Eye (tissue), 1 donor: ENCODE measurements at places on chromosomes 12 and 14.
A peak's percentile ranks its signal among the peaks of the same experiment; 100 is the strongest.

DNA sequence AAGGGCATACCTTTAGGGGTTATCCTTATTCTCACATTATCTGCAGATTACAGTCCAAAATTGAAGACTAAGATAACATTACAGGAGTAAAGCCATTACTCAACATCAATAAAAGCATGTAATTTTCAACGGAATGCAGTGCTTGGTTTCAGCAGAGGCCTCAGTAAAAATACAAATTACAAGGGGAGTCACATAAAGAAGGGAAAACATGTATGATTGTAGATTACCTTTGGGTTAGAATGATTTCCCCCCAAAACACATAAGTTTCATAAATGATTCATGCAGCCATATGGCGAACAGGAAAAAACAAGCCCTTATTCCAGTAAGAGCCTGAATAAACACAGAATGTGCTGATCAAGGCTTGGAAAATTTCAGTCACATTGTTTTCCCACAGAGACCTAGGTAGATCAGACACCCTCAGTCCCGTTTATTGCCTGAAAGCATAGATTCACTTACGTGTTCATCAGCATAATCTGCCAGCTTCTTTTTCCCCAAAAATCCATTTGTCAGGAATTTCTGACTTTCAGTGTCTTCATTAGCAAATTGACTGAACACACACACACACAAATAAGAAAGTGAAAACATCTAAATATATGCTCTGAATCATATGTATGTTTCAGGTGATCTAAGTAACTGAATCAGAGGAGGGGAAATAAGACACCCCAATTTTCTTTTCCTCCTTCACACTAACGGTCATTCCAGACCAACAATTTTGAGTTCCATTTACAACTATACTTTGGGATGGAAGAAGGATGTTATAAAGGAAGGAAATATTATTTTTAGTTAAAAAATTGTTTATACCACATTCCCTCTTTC lies 37.5 kb downstream of the SLC38A4 start:
- no peak for DNase-seq

- DNase-seq: peak; percentile 91
These were observed at the start of gene CACNB3 for GRCh38 chr12:48817873-48818830. TSS of gene CACNB3 (plus strand) at chr12:48818496. CDS start at chr12:48818930, 434 bp downstream.

GRCh38 chr12:88142610-88142991 lies 494 bp downstream of the TMTC3 start:
- DNase-seq: no peak

- DNase-seq: no peak
These were observed 26.7 kb downstream of the TSPAN11 start for GRCh38 chr12:30953257-30953656.

GRCh38 chr14:96062010-96062409 lies 22.8 kb downstream of the C14orf132 start:
- DNase-seq: no peak

DNA sequence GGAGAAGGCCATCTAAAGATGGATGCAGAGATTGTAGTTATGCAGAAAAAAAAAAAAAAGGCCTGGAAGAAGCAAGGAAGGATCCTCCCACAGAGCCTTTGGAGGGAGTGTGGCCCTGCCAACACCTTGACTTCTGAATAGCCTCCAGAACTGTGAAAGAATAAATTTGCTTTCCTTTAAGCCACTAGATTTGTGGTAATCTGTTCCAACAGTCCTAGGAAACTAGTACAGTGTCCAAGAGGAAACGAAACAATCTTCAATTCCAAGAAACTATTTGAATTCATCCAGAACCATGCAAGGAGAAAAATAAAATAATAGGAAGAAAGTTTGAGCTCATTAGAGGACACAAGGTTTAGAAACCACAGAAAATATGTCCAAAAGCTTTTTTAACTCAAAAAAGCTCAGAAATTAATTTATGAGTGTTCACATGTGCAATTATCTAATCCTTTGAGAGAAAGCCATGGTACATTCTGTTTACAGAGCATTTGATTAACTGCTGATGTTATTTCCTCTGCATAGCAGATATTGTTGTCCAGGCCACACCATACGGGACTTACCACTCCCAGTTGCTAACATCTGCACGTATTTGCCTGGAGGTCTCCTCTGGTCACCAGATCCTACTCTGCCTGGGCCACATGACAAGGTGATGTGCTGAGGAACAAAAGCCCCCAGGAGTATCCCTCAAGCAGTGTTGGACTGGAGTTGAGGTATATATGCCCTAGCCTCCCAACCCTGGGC lies 30.0 kb upstream of the STAB2 start:
- DNase-seq: no peak

DNA sequence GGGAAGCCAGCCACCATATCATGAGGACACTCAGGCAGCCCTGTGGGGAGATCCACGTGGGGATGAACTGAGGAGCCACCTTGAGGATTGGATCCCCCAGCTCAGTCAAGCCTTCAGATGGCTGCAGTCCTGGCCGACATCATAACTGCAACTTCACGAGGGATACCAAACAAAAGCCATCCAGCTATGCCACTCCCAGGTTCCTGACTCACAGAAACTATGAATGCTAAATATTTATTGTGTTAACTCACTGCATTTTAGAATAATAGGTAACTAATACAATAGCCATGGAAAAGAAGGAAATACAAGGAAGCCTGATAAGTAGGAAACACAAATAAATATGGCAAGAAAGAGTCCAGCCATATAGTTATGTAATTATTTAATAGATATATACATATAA lies 42.1 kb upstream of the FAM222A start:
- DNase-seq: no peak

DNA sequence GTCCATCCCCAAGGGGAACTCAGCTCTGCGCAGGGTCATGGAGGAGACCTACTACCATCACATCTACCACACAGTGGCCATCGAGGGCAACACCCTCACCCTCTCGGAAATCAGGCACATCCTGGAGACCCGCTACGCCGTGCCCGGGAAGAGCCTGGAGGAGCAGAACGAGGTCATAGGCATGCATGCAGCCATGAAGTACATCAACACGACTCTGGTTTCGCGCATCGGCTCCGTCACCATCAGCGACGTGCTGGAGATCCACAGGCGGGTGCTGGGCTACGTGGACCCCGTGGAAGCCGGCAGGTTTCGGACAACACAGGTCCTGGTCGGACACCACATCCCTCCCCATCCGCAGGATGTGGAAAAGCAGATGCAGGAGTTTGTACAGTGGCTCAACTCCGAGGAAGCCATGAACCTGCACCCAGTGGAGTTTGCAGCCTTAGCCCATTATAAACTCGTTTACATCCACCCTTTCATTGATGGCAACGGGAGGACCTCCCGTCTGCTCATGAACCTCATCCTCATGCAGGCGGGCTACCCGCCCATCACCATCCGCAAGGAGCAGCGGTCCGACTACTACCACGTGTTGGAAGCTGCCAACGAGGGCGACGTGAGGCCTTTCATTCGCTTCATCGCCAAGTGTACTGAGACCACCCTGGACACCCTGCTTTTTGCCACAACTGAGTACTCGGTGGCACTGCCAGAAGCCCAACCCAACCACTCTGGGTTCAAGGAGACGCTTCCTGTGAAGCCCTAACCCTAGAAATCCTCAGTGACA lies 3.8 kb downstream of the FICD start:
- DNase-seq: no peak

- peak; percentile 8 for DNase-seq
These were observed 50.2 kb downstream of the SETD3 start for GRCh38 chr14:99430491-99430890.

- DNase-seq: peak; percentile 67
These were observed 45.6 kb downstream of the EFCAB11 start for GRCh38 chr14:89908712-89909450.

- DNase-seq: no peak
These were observed 442.5 kb downstream of the NELL2 start for GRCh38 chr12:44433659-44434058.

- peak; percentile 76 for DNase-seq
These were observed 831 bp upstream of the NKX2-1 start for GRCh38 chr14:36520601-36521525.

DNA sequence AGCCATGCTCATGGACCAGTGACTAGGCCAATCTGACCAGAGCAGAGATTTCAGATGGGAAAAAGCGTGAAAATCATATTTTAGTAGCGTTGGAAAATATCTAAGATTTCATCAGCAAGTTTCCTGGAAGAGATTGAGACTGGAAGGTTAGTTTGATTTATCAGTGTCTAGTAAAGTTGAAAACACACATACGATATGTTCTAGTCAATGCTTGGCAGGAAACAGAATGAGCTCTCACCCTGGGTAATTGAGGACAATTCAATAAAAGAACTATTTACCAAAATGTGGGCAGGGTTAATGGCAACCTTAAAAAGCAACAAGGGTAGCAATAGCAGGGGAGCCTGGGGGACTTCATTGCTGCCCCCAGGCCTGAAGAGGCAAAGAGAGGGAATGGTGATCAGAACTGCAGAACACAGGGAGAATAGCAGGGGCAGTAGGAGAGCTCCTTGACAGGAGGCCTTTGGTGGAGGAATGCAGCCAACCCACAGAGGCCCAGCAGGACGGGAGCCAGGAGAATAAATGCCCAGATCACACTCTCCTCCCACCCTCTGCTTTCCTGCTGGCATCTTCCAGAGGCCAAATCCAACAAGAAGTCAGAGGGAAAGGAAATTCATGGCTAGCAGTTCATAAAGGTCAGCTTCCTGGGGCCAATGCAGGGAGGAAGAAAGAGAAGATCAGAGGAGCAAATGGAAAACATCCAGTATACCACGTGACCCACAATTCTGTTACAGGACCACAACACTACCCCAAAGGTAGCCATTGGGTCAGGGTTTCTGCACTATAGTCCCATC lies 27.6 kb upstream of the LRP6 start:
- DNase-seq: no peak

DNA sequence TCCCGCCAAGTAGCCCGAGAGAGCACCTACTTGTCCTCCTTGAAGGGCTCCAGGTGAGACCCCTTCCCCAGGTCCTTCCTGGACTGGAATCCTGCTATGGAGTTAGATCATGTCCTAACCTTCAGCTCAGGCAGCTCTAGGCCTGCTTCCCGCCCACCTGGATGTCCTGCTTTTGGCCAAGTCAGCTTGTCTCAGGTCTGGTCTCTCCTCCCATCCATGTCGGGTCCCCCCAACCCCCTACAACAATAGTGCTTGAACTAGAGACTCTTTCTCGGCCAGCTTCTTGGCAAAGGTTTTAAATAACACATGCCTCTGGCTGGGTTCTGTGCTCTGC lies 3.6 kb downstream of the NAB2 start:
- DNase-seq: no peak

- peak; percentile 87 for DNase-seq
These were observed at the start of gene FAR2 for GRCh38 chr12:29148911-29149690. TSS of gene FAR2 (plus strand) at chr12:29149278. CDS start at chr12:29270450, 121,172 bp downstream.

DNA sequence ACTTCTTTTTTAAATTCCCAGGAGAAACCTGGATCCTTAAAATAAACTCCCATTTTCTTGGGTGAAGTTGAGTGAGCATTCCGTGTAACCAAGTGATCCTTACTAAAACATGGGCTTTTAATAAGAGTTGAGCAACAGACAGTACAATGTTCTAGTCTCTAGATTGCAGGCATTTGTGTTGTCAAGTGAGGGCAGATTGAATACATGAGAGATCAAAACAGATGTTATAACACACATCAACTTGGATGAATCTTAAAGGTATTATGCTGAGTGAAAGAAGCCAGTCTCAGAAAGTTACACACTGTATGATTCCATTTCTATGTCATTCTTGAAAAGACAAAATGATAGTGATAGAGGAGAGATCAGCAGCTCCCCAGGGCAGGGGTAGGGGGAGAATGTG lies 213.9 kb upstream of the CCDC196 start:
- no peak for DNase-seq

DNA sequence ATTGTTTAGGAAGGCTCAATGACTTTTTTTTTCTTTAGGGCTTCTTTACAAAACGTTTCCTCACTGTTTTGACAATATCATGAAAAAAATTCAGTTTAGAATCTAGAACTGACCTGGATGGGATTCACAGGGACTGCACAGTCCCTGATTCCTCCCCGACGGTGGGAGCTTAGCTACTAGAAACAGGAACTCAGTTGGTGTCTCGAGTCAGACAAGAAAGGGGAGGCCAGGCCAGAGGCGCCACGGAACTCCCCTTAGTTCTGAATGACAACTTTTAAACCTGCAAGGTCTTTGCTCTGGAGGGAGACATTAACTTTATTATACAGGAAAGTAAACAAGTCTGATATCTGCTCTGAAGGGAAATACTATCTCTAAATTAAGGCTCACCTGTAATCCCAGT lies 45.4 kb upstream of the SRP54 start:
- no peak for DNase-seq

- DNase-seq: peak; percentile 32
These were observed 50.9 kb downstream of the TRAF3 start for GRCh38 chr14:102828151-102828550.

GRCh38 chr14:95431199-95432143 lies 85.0 kb downstream of the SYNE3 start:
- peak; percentile 83 for DNase-seq

DNA sequence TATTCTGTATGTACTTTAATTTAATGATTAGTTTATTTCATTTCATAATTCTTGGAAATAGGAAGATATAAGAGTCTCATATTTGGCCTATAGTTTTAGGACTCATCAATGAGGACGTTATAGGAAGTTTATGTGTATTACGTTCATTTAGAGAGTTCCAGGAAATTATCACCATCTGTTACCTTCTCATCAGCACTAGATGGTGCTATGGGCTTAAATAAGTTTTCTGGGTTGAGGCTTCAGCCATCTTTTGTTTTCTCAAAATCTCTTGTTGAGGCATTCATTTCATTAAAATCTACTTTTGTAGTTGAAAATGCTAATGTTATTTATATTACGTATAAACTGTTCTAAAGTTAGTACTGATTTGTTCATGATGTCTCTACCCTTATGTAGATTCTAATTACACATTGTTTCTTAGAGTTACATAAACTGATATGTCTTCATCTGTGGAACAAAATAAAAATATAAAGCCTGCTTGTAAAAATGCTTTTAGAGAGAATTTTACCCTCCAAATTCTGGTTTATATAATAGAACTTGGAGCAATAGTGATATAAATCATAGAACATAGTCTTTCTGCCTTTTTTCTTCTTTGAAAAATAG lies 89.2 kb downstream of the CFAP54 start:
- DNase-seq: peak; percentile 83

- peak; percentile 76 for DNase-seq
These were observed 40.8 kb downstream of the CCDC60 start for GRCh38 chr12:119375075-119375882.
